ENCODE measurements at places on chromosomes 3 and 15.
A peak's percentile ranks its signal among the peaks of the same experiment; 100 is the strongest.

GRCh38 chr15:75573648-75574384, 5.3 kb downstream of the PTPN9 start:
- DNase-seq = no peak

GRCh38 chr15:87369269-87369668, 887.3 kb downstream of the NTRK3 start:
- no peak for DNase-seq

DNA sequence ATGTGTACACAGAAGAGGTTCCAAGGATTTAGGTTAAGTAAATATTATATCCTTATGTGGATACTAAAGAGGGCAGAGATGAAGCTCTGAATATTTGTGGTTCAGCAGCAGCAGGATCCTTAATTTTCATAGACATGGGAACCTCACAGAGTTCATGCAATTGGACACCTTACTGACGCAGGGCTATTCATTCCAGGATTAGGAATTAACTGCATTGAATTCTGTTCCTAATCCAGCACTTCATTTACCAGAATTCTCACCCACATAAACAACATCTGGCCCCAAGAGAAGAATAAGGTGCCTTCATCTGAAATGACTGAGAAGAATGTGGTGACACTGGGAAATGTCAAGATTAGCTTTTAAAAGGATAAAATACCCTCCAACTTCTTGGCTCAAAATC, 62.4 kb downstream of the ADAMTS9 start:
- no peak for DNase-seq

- no peak for DNase-seq
These were observed 17.3 kb upstream of the ENTPD3 start for GRCh38 chr3:40369716-40370115.

DNA sequence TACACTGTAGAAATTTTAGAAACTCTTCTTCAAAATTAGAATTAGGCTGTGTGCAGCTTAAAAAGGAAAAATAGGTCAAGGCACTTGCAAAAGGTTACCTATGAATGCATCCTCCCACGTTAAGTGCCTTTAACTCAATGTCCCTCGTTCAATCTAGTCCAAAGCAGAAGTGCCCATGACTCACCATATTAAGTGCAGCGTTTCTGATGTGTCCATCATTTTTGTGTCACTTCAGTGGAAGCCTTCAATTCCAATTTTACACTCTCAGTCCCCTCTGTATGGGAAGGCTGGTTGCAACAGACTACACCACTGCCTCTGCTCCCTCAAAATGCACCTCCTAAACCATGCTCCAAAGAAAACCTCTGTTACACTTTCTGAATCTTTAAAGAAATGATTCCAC, 53.4 kb downstream of the FOXB1 start:
- no peak for DNase-seq

DNA sequence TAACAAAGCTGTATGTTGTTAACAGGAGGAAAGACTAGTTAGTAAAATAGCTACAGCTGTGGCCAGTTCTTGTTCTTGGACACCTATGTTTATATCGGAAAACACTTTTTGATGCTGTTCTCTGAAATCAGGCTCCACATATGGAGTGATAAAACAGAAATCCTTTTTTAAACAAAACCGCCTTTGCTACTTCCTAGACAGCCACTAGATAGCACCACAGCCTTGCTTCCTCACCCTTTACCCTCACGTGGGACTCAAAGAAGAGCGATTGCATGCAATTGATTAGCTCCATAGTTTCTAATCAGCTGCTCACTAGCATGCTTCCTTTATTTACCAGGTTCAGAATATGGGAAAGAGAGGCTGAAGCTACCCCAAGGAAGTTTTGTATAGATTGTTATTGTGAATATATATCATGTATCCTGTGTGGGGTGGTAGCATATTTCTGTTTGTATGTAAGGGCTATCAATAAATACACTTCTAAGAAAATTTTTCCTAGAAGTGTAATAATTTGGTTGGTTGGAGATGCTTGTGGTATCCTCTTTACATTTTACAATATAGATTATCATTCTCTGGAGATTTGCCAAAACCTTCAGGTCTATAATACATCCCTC, 4.3 kb upstream of the MTFMT start:
- DNase-seq = no peak

DNA sequence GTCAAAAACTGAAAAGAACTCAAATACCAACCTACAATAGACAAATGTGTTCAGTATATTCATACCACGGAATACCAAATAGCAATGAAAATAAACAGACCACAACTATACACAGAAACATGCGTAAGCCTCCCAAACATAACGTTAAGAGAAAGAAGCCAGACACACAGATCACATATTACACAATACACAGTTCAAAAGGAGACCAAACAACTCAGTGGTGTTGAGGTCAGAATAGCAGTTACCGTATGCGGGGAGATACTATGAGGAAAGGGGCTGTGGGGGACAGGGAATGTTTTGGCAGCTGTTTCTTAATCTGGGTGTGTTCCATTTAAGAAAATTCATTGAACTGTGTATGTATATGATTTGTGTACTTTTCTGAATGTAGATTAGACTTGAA, 6.6 kb downstream of the OSBPL10 start:
- no peak for DNase-seq

DNA sequence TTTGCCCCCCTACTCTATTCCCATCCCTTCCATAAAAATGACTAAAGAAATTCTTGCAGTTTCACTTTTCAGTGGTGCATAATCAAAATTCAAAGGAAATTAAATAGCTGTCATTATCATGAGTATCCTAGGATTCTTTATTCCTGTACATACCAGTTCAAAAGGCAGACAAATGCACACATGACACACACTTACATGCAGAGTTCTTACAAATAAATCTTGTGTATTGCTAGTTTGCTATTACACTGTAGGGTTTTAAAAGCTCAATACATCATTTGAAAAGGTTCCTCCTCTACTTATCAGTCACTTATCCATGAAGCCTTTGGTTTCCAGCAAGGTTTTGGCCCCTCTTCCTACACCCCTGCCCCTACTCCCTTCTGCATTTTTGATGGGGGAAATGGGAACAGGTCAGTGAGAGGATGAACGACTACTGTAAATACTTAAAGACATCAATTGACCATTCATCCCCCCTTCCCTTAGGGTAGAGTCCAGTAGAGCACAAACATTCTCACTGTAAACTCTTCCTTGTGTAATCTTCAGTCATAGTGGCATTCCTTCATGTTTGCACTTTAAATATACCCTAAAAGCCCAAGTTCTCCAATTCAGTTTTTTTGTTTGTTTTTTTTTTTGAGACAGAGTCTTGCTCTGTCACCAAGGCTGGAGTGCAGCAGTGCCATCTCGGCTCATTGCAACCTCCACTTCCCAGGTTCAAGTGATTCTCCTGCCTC, 92.6 kb downstream of the SUCLG2 start:
- DNase-seq = no peak

DNA sequence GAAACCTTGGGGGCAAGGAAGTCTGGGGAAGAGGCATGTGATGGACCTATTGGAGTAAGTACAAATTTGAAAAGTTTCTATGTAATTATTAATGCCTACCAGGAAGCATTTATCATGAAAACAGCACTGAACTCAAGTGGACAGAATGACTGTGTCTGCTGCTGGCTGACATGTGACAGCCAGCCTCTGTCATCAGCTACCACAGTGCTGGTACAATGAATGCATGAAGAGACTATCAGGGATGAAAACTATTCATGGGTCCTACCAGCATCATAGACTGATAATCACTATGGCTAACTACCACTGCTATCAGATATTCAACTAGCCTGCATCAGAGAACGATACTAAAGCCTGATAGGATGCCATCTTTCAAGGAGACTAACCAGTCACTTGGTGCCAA, 193.5 kb downstream of the RAP2B start:
- DNase-seq = no peak

DNA sequence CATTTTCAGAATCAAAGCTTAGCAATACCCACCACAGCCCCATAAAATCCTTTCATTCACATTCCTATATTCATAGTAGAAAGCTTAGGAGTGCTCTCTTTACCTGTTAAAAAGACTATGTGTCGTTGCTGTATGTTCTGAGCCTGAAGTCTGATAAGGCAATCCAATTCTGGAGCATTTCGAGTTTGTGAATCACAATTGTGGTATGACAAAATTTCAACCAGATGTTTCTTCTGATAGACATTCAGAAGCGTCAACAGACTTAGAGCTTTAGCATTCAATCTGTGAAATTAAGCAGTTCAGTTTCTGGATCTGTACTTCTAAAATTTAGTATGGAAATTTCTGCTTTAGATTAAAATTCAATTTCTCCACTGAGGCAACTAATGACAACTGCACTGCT, 58.3 kb downstream of the TASOR start:
- DNase-seq = no peak

GRCh38 chr3:65083240-65083639, 395.4 kb upstream of the ADAMTS9 start:
- DNase-seq = no peak

DNA sequence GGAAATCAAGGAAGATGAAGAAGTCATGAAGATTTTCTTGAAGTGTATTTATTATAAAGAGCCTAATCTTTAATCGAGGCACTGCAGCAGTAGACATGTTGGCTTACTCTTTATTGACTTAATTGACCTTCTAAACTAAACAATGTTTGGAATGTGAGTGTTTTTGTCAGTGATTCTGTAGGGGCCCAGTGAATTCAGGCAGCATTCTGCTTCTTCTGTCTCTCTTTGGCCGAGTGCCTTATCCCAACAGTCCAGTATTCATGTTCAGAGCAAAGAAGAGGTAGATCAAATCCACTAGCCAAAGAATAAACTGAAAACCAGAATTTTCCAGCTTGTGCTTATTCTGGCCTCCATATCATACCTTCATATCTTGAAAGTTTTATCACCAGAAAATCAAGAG, 55.7 kb downstream of the RLBP1 start:
- DNase-seq = no peak

DNA sequence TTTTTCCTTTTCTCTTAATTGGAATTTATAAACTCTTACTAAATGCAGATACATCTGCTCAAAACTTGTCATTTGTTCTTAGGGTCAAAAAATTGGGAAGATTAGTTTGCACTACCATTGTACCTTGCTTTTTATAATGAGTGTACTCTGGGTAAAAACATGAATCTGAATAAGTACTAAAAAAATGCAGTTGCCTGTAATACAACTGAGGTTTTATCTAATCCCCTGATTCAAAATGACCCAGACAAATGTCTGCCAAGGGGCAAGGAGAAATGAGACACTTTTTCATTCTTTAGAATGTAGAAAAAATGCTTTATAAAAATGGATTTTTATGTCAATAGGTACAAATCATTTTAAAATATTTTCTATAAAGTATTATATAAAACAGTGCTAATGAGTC, 42.4 kb downstream of the RASA2 start:
- DNase-seq = no peak

DNA sequence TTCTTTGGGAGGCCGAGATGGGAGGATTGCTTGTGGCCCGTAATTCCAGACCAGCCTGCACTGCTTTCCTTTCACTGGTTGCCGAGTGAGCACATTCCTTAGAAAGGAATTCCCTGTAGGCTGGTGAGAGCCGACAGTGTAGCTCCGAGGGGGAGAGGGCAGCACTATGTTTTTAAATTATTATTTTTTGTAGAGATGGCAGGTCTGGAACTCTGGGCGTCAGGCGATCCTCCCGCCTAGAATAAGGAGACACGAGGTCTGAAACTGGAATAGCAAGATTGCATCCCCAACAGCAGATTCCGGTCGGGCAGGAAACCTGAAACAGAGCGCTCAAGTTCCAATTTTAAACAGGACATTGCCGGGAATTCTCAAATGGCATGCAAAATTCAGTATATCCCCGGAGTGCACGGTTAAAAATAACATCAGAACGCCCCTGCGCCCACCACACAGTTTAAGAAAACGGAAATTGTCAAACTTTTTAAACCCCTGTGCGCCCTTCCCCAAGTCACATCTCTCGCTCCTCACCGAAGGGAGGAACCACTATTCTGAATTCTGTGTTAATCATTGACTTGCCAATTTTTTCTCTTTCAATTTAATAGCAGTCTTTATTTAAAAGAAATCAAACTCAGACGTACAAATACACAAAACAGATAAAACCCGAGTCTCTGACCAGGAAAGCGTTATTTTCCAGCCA, 643 bp upstream of the RNU5B-1 start:
- DNase-seq = no peak

DNA sequence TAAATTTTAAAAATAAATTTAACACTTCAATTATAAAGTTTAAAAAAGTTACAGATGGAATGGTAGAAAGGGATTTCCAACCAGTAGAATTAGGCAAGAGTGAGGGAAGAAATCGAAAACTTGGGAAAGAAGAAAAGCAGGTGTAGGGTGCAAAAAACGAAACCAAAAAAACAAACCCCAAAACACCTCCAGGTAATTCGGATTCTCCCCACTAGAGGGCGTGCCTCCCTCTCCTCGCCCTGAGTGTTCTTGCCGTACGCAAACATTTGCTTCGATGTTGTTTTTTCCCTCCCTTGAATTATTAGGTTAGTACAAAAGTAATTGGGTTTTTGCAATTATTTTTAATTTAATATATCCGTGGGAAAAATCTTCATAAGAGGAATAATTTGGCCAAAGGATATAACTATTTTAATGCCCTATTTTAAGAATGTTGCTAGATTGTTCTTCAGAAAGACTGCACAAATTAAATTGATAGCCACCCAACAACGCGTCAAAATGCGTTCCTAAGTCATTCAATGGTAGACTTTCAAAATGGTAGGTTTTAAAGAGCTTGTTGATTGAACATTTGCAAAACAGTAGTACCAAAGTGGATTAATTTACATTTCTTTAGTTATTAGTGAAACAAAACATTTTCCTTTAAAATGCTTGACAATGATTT, 63.7 kb downstream of the SLC30A4 start:
- peak; percentile 61 for DNase-seq

- DNase-seq = no peak
These were observed 57.0 kb downstream of the LMCD1 start for GRCh38 chr3:8558645-8559044.

DNA sequence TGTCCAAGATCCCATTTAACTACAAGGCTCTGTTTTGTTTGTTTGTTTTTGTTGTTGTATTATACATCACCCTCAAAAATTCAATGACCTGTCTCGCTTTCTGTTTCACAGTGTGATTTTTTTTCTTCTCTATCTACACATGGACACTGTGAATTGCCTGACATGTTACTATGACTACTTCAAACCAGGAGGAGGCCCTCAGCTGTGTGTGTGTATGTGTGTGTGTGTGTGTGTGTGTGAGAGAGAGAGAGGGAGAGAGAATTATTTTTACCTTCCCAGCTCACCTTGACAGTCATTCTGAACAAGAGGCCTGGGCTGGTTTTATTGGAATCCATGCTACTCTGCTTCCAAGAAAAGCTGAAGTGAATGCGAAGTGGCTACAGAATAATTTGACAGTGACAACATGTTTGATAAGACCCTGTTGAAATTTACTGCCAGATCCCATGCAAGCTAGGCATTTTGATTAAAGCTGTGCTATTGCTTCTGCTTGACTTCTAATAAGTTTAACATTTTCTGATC, 841.4 kb downstream of the NSUN3 start:
- DNase-seq = no peak

GRCh38 chr3:155890671-155891190, 20.3 kb downstream of the GMPS start:
- DNase-seq = no peak

DNA sequence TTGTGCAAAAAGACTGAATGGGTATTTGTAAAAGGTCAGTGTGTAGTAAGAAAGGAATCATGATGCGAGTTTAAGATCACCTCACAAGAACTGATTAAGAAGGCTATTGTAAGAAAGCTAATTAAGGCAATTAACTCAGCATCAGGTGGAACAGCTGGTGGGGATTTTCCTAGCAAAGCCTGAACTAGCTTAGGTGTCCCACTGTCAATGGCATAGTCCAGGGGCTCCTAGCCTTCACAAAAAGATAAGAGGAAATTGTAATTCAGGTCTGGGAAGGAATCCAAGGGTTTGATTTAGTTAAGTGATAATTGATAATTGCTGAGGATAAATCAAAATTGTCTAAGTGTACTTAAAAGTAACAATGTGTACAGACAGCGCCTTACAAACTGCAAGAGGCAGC, 901.6 kb downstream of the TUSC7 start:
- no peak for DNase-seq
